ENCODE measurements at places on chromosomes 1 and 21.

- DNase-seq = no peak
Measured at GRCh38 chr1:240621249-240621648, 9.3 kb upstream of the GREM2 start.

DNA sequence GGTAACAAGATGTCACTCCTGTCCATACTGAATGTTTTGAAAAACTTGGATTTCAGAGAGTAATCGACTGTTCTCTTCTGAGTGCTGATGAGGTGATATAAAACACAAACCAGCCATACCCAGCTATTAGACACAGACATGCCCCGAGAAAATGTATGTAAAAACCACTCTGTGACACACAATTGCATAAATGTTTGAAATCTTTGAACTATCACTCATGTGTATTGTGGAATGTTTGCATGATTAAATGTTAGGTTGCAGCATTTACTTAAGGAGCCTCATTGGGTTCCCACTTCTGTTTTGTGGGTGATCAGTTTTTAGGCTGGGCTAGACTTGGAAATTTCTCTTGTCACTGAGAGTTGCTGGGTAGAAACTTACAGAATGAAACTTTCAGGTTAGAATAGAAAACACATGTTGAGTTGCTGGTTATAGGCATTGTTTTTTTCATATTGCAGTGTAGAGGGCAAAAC, 270.4 kb upstream of the B3GALT2 start:
- DNase-seq = no peak

DNA sequence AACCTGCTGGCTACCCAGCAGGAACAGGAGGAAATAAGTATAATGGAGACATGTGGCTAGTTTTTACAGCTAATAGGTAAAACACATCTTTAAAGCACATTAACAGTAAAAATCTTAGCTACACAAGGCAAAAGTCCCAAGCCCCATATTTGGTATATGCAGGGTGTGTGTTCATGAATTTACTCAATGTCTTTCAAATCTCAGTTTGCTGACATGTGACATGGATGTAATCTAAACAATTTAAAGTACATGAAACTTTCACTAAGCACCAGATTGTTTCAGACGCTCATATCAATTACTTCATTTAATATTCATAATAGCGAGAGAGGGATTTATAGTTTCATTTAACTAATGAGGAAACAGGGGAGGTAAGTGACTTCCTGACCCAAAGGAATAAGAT, 3.9 kb downstream of the TACSTD2 start:
- no peak for DNase-seq

DNA sequence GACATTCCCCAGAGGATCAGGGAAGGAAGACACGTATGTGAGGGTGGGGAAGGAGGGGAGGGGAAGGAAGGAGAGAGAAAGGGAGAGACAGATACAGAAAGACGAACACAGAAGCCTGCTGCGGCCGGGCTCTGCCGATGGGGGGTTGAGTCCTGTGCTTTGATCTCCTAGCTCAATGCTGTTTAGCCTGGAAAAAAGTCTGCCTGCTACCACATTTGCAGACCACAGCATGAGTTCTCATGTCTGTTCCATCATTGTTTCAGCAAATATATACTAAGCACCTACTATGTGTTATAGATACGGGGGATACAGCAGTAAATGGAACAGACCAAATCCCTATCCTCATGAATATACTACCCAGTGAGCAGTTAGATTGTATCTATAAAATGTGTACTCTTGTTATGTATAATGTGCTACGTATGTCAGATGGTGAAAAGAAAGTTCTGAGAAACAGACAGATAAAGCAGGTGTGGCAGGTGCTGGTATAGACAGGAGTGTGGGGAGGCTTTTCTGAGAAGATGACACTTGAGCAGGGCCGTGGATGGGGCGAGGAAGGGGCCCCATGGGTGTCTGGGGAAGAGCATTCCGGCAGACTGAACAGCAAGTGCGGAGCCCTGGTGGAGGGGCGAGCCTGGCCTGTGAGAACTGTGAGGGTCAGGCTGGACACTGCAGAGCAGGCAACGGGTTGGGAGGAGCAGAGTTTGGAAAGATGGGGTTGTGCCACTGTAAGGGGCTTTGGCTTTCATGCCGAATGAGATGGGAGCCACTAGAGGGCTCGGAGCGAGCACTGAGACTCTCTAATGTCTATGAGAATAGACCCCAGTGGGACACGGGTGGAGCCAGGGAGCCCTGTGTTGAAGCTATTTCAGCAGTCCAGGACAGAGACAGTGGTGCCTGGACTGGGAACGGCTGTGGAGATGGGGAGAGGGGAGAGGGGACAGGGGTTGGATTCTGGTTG, 34.1 kb downstream of the KIAA1614 start:
- no peak for DNase-seq

GRCh38 chr1:39344394-39345154, 140.1 kb downstream of the MACF1 start:
- no peak for DNase-seq

GRCh38 chr1:99647490-99647889, 1.6 kb downstream of the PALMD start:
- DNase-seq = no peak

- no peak for DNase-seq
Measured at GRCh38 chr1:180158149-180159147, 3.8 kb downstream of the QSOX1 start.

DNA sequence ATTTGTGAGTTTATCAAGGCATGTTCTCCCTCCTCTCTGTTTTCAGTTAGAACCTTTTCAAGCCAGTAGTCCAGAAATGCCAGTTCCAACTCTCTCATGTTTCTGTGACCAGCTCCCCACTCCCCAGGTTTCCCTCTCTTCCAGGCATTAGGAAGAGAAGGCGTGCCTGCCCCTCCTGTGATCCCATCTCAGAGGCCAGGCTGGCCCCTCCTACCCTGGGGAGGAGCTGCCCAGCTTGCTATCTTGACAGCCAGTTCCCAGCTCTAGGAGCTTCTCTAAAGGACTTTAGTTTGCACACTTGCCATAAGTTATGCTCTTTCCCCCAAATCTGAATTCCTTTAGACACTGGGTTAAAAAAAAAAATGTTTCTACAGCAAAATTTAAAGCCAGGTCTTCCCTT, 8.9 kb downstream of the HYI start:
- no peak for DNase-seq

DNA sequence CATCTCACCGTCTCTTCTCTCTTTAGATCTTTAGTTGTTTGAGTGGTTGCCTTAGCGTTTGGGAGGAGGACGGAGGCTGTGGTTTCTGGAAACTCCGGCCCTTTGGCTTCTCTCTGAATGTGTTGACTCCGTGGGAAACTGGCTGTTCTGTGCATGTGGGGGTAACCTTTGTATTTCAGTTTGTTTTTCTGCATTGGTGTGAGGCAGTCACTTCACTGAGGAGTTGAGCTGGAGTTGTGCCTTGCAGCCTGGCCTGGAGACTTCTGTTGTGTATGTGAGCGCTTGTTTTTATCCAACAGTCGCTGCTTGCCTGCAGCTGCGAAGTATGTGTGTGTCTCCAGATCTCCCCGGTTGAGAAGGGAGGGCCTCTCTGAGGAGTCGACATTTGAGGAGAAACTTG, 33.6 kb downstream of the CLDN14 start:
- no peak for DNase-seq
